ENCODE measurements at places on chromosomes 12 and 14. TPM values are rescaled to one million over a fixed set of nuclear protein-coding genes. Genes with fewer than 3 reads are reported as not detected.

- no peak overlapping the region for H3K4me3 ChIP-seq
- peaks cover 26% of the 10 kb centered on the region for H3K4me1 ChIP-seq
- H3K36me3 ChIP-seq = no peaks in the 10 kb centered on the region
- no peak for DNase-seq
Measured at GRCh38 chr14:53456931-53457330, 303.8 kb upstream of the DDHD1 start.

- H3K4me3 ChIP-seq = no peak overlapping the region
- no peak overlapping the region for H3K27ac ChIP-seq
- H3K4me1 ChIP-seq = peaks cover 29% of the 10 kb centered on the region
- no peaks in the 10 kb centered on the region for H3K27me3 ChIP-seq
- H3K36me3 ChIP-seq = no peaks in the 10 kb centered on the region
Measured at GRCh38 chr14:65167072-65167645, 64.8 kb upstream of the MAX start.

DNA sequence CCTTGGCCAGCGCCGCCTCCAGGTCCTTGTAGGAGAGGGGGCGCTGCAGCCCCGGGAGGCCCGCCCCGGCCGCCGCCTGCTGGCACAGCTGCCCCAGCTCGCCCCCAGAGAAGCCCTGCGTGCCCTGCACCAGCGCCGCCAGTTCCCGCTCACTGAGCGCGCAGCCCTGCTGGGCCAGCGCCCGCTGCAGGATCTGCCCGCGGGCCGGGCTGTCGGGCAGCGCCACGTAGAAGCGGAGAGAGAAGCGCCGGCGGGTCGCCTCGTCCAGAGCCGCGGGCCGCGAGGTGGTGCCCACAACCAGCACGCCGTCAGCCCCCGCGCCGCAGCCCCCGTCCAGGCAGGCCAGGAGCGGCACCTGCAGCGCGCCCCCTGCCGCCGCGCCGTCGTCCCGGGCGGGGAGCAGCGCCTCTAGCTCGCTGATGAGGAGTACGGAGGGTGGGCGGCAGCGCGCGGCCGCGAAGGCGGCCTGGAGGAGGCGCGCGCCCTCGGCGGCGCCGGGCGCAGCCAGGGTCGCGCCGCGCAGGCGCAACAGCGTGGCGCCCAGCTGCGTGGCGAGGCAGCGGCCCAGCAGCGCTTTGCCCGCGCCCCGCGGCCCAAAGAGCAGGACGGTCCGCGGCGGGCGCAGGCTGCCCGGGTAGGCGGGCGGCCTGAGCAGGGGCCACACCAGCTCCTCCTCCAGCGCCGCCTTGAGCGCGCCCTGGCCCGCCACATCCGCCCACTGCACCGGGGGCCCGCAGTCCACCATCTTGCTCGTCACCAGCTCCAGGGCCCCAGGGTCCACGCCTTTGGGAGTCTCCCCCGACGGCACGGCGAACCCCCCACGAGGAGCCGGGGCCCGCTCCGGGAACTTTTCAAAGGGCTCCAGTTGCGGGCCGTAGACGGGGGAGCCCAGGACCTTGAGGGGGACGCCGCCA is 27.7 kb downstream of the FIGNL2 start:
- DNase-seq = no peak
- H3K27me3 ChIP-seq = peaks cover 2% of the 10 kb centered on the region
- no peak overlapping the region for H3K4me3 ChIP-seq
- H3K4me1 ChIP-seq = peaks cover 27% of the 10 kb centered on the region

- peaks cover 5% of the 10 kb centered on the region for H3K4me1 ChIP-seq
- H3K36me3 ChIP-seq = no peaks in the 10 kb centered on the region
- H3K27me3 ChIP-seq = no peaks in the 10 kb centered on the region
- H3K27ac ChIP-seq = no peak overlapping the region
- DNase-seq = no peak
- no peak overlapping the region for H3K4me3 ChIP-seq
Measured at GRCh38 chr14:81264671-81265070, 43.9 kb upstream of the GTF2A1 start.

The FBXO34 gene
- 12.8 TPM for total RNA-seq

The PROX2 gene
- not detected for total RNA-seq

The ATF7 gene
- total RNA-seq = 24.7 TPM
